IMR-90 (cell line): ENCODE measurements at places on chromosomes 7 and 10. TPM values are rescaled to one million over a fixed set of nuclear protein-coding genes. Genes with fewer than 3 reads are reported as not detected.

Gene FAM25G
- polyA plus RNA-seq: not detected in 2 replicates

GRCh38 chr10:89426230-89426868 lies 12.0 kb downstream of the IFIT5 start:
- peak; percentile 75 for DNase-seq

DNA sequence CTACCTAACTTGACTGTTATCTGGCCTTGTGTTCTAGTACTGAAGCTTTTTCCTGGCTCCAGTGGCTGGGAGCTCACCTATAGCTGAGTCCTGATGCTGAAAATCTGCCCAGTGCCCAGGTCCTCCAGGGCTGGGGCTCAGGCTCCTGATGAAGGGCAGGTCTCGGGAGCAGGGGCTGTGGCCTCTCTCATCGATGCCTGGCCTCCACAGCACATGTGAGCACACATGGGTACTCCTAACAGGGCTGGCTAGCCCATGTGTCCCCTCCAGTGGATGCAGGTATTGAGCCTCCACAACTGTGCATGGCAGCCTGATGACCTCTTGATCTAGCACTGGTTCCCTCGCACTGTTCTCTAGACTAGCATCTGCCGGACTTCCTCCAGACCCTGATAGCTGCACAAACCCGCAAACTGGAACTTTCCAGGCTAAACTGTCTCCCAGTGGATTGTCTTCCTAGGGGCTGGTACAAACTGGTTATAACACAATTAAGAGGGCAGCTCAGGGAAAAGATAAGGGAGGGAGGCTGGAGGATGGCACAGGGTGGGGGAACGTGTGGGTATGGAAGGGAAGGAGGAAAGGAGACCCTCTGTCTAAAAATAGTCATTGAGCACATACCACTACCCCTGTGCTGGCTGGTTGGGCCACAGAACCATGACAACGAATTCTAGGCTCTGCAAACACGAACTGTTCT lies 35.1 kb downstream of the PLAC9 start:
- DNase-seq: no peak

DNA sequence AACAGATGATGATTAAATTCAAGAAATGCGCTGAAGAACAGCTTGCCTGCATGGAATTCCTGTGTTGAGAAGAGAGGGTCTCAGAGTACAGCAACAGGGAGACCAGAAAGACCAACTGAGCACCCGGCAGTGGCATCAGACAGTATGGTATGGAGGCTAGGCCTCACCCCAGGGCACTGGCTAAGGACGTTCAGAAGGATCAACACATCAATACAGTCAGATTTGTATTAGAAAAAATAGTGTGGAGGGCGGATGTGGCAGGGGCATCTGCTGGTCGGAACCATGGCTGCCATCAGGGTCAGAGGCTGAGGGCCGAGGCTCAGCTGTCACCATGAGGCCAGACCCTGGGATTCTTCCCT lies 142.1 kb downstream of the ADARB2 start:
- DNase-seq: no peak
